ENCODE measurements at places on chromosomes 2 and 18.

- DNase-seq, result no peak
Measured at GRCh38 chr18:54147439-54147838, 77.0 kb downstream of the MBD2 start.

GRCh38 chr2:12778811-12779579 lies 62.3 kb downstream of the TRIB2 start:
- no peak for DNase-seq

DNA sequence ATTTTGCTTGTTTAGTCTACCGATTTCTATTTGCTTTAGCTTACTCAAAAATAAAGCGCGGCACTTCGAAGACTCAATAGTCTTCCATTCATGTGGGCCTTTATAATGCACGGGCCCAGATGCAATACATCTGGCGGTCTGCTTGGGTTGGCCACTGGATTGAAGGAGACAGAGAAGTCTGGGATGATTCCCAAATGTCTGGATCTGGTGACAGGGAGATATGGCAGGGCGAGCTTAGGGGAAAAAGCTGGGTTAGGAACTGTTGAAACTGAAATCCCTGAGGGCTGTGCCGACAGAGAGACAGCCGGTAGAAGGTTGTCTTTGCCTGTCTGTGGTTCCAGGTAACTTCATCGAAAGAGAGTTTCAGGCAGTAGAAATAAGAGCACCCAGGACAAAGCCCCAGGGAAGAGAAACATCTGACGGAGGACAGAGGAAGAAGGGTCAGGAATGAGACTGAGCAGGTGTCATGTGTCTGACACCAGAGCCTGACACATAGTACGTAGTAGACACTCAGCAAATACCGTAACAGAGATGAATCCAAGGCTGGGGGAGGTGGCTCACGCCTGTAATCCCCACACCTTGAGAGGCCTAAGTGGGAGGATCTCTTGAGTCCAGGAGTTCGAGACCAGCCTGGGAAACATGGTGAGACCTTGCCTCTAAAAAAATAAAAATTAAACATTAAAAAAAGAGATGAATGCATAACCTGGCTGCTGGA lies 13.6 kb downstream of the CLUL1 start:
- DNase-seq, result no peak

GRCh38 chr2:236818281-236819045 lies 248.8 kb downstream of the ACKR3 start:
- peak; percentile 20 for DNase-seq

- no peak for DNase-seq
Measured at GRCh38 chr18:77119101-77119850, 13.3 kb downstream of the MBP start.

DNA sequence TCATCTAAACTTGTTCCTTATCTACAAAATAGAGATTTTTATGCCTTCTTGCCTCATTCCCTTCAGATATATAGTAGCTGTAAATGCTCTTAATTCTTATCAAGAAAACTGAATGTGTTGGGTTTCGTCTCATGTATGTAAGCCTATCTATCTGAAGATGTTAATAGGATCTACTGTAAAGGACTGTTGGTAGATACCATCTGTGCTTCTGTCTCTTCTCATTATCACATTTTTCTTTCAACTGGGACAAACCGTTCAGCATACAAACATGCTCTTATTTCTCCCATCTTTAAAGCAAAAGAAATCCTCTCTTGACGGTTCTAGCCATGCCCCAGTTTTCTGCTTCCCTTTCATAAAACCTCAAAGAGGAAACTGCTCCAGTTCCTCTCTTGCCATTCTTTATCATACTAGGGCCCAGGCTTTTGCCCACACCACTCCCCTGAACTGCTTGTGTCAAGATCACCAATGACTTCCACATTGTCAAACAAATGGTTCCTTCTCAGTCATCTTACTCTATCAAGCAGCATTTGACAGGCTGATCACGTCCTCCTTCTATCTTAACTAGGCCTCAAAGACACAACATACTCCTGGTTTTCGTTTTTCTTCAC lies 88.7 kb downstream of the ARHGEF33 start:
- no peak for DNase-seq

GRCh38 chr2:207128867-207129266 lies 36.9 kb downstream of the KLF7 start:
- DNase-seq, result no peak

DNA sequence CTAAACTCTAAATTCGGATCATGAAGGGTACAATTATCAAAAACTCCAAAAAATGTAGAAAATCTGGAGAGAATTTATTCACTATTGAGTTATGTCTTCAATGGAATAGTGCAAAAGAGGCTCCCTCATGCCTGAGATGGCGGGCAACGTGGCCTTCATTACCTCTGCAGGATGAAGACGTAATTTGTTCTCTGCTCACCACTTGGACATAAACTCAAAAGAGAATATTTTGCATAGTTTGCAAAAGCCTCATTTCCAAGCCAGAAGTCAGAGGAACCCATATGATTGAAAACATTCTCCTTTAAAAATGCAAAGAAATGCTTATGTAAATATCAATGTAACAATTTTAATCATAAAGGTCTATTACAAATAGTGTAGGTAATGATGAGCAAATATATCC lies 58.7 kb downstream of the SLC25A12 start:
- DNase-seq, result peak; percentile 60

- no peak for DNase-seq
Measured at GRCh38 chr2:233096006-233096405, 35.9 kb downstream of the INPP5D start.

- DNase-seq, result peak; percentile 29
Measured at GRCh38 chr18:36035253-36035652, 32.1 kb downstream of the RPRD1A start.

DNA sequence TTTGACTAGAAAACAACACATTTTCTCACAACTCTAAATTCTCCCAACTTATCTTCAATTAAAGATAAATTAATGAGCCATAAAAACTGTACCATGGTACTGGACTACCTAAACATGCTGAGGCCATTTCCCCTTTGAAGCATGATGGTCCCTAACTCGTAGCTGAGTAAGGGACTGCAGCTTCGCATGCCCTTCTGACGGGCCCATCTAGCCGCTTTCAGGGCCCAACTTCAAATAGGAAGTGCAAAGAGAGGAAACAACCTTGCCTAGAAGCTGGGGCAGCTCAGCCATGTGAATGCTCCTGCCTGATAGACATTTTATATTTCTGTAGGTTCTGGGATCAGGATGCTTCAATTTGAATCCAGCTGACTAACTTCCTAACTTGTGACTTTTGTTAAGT lies 72.4 kb downstream of the ZEB2 start:
- no peak for DNase-seq

- DNase-seq, result peak; percentile 28
Measured at GRCh38 chr2:46848447-46848846, 67.2 kb downstream of the MCFD2 start.

DNA sequence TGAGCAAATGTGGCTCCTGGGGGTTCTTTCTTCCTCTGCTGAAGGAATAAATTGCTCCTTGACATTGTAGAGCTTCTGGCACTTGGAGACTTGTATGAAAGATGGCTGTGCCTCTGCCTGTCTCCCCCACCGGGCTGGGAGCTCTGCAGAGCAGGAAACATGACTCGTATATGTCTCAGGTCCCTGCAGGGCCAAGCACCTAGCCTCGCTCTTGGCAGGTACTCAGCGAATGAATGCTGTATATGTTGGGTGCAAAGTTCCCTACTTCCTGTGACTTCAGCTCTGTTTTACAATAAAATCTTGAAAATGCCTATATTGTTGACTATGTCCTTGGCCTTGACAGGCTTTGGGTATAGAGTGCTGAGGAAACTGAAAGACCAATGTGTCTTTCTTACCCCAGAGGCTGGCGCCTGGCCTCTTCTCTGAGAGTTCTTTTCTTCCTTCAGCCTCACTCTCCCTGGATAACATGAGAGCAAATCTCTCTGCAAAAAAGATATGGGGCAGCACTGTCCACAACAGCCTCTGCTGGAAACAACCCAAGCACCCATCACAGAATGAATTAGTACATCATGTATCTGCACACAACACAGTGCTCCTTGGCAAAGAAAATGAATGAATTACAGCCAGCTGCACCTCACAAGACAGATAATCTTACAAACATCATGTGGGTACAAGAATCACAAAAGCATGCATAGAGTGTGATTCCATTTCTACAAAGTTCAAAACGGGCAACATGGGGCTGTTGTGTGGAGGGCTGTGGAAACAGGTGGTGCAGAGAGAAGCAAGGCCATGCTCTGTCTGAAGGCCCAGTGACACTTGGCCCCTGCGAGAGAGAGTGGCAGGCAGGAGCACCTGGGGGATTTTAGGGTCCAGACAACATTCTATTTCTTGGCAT lies 6.6 kb downstream of the IL1RN start:
- DNase-seq, result no peak

- no peak for DNase-seq
Measured at GRCh38 chr2:113966171-113966570, 76.3 kb downstream of the ACTR3 start.

GRCh38 chr2:207969249-207969648 lies 56.1 kb downstream of the PLEKHM3 start:
- DNase-seq, result no peak

GRCh38 chr2:25222477-25223121 lies 54.2 kb upstream of the POMC start:
- DNase-seq, result no peak

GRCh38 chr18:3321133-3321812 lies 59.3 kb downstream of the MYL12B start:
- DNase-seq, result peak; percentile 81

GRCh38 chr2:55049043-55049820 lies 1.0 kb downstream of the RTN4 start:
- peak; percentile 85 for DNase-seq

DNA sequence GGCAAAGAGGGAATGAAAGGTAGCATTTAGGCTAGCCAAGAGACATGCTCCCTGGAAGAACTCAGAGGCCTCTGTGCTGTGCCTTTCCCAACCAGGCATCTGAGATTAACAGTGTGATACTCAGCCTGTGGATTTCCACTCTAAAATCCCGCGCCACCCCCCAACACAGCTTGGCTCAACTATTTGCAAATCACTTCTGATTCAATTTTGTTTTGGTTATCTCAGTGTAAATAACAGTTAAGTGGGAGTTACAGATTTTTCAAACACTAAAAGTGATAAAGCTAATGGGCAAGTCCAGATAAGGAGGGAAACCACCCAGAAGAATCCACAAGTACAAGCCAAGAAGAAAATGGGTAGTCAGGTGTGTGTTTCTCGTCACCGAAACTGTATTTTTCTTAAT lies 1.4 kb upstream of the NRP2 start:
- DNase-seq, result no peak

DNA sequence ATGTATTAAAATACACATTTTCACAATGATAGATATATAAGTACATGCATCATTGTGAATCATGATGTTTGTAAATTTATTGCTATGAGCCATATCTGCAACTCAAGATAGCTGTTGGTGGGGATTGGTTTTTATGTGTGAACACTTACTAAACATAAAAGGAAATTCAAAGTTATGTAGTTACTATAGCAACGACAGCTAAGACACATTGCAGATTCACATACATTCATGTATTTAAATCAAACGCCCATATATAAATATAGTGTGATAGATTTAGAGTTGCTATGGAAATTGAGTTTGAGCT lies 65.6 kb downstream of the MAPRE2 start:
- DNase-seq, result no peak

GRCh38 chr2:72993147-72993932 lies 76.0 kb downstream of the EMX1 start:
- DNase-seq, result peak; percentile 50

- peak; percentile 35 for DNase-seq
Measured at GRCh38 chr2:41782306-41783158, 265.3 kb upstream of the PKDCC start.

DNA sequence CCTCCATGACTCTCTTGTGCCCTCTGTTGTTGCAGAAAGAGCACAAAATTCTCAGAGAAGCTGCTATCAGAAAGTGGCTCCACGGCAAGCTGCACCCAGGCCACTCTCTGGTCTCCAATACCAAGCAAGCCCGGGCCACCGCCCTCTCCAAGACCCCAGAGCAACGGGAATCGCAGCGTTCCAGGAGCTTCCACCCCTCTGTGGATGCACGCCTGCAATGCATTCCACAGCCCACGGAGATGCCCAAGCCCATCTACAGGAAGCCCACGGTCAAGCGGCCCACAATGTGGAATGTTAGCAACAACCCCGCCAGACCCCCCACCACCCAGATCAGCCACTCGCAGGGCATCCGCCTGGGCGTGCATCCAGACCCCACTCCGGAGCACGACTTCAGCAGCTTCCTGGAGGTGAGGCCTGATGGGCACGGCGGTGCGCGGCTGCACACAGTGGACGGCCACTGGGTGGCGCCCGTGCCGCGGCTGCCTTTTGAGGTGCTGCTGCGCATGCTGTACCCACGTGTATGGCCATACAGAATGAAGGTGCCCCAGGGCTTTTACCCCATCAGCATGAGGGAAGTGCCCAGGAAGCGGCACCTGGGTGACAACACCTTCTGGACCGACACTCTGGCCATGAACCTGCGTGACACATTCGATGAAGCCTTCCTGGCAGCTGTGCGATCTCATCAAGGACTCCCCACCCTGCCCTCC lies 6.3 kb downstream of the ANKRD53 start:
- DNase-seq, result peak; percentile 17

DNA sequence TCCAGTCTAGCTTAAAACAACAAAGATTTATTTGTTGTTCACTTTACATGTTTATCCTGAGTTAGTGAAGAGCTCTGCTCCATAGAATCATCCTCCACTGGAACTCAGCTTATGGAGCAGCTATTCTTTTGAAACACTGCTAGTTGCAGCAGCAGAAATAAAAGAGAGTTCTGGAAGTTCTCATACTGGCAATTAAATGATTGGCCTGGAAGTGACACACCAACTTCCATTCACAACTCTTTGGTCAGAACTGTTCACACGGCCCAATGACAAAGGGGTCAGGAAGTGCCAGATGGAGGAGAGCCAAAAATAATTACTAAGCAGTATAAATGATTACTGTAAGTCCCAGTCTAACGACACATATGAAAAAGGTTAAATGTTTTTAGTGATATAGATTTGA lies 39.1 kb downstream of the FBXO11 start:
- DNase-seq, result peak; percentile 67

- DNase-seq, result peak; percentile 51
Measured at GRCh38 chr2:120238728-120239487, 13.7 kb upstream of the RALB start.

GRCh38 chr2:11754700-11755015 lies 8.2 kb downstream of the LPIN1 start:
- no peak for DNase-seq

All from fibroblast of skin of scalp (primary cell).